ENCODE measurements at places on chromosomes 11 and 22.

- no peak for DNase-seq
These were observed 798 bp downstream of the BCR start for GRCh38 chr22:23180893-23181720.

GRCh38 chr11:115499891-115500290, 4.3 kb downstream of the CADM1 start:
- no peak for DNase-seq

DNA sequence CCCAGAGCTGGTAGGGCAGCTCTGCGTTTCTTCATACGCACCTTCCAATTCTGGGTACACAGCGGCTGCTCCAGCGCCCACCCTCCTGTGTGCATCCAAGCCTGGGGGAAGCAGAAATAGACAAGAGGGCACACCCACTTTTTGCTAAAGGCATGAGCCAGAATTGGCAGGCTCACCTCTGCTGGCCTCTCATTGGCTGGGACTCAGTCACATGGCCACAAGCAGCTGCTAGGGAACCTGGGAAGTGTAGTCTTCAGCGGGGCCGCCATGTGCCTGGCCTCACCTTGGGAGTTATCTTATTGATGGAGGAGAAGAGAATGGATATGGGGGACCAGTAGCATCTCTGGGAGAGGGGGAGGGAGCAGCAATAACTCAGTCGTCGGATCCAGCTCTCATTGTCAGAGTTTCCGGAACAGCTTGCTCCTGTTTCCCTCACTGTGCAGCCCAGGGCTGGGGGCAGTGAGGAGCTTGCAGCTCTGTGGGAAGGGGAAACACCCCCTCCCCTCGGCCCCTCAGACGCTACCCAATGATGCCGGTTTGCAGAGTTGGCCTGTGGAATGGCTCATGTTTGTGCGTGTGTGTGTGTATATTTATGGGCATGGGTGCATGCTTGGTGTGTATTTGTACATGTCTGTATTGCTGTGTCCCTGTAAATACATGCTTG, 11.8 kb upstream of the MIEF1 start:
- peak; percentile 56 for DNase-seq

DNA sequence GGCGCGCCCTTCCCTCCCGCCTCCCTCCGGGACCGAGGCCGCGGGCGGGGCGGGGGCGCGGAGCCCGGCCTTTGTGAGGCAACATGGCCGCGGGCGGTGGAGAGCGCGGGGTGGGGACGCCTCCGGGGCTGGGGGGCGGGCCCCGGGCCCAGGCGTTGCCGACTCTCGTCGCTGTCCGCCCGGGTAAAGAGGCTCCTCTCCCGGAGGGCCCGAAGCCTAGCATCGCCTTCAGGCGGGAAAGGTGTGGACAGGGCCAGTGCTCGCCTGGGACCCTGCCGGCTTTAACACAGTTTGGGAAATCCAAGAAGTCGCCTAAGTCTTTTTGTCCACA, 369 bp downstream of the DGCR8 start:
- DNase-seq: peak; percentile 58

- DNase-seq: no peak
These were observed 92.3 kb upstream of the POU2AF2 start for GRCh38 chr11:111153194-111153593.

DNA sequence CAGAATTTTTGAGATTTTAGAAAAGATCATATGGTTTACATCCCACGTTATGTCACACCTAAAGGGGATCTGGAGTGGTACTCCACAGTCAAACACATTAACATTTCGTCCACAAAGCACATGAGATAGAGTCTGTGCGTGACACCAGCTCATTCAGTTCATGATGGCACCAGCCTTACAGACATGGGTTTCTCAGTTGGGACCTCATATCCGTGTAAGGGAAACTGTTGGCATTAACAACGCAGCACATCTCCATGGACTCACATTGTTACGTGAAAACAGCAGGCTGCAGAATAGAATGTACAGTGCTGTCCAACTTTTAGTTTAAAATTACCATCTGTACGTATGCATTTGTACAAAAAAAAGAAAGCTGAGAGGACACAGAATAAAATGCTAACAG, 14.0 kb downstream of the RIC8A start:
- no peak for DNase-seq

DNA sequence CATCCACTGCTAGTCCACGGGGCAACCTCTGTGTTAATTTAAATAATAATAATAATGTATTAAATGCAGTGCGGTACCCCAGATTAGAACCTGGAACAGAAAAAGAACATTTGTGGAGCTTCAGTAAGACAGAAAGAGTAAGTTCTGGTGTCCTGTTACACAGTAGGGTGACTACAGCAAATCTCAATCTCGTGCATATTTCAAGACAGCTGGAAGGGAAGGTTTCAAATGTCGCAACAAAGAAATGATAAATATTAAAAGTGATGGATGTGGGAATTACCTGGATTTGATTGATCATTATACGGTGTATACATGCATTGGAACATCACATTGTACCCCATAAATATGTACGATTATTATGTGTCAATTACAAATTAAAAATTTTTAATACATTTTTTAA, 1.7 kb upstream of the RAC2 start:
- DNase-seq: no peak

DNA sequence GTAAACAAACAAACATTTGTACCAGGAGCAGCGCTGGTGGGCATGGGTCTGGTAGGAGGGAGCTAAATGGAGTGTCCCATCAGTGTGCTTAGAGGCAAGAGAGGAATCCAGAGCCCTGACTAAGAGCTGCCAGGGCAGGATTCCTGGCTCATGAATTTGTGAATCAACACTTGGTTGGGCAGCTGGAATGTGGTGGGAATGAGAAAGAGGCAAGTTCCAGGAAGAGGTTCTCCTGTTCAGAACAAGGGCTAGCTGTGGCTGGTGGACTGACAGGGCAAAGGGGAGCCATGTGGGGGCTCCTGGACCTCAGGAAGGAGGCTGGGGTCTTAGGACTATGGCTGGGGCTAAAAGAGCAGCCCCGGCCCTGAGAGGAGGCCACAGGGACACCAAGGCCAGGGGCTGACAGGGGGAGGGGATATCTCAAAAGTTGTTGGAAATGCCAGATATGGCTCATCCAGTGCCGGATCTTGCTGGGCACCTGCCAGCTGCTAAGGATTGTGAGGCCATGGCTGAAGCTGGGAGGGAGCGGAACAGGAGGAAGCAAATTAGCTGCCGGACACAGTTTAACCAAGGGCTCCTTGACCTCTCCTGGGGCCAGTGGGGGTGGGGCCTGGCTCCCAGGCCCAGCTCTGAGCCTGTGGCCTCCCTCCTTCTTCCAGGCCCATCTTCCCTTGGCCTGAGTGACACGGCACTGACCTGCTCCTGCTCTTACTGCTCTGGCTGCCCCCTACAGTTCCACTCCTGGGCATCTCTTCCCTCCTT, 14.6 kb upstream of the P2RY6 start:
- no peak for DNase-seq

DNA sequence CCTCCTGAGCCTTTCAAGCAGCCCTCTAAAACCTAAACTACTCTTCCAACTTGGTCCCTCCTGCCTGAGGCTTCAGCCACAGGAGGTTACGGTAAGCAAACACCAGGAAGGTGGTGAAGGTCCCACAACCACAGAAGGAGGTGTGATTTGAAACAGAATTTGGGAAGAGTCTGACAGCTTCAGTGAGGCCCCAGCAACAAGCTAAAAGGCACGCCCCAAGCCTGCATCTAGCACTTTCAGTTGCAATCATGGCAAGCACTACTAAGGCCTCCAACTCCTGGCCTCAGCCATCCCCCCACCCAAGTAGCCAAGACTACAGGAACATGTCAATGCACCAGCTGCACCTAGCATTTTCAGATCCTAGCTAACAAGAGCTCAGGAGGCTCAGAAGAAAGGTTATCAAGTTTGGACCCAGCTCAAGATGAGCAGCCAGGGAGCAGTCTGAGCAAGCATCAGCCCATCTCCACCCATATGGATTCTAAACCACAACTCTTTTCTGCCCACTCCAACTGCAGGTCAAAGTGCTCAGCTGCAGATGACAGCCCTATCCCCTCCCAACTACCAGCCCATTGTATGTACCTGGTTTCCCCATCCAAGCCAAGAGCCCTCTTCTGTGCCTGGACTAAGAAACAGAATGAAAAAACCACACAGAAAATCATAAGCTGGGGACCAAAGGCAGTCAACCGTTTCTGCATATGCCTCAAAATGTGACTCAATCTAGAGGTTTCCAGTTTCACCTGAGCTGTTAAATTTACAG, 10.4 kb upstream of the AHNAK start:
- DNase-seq: no peak

Data from neuronal stem cell (in vitro differentiated cells).